Aorta (tissue), 5 donors: ENCODE measurements at places on chromosomes 16 and 17. TPM values are rescaled to one million over a fixed set of nuclear protein-coding genes. Genes with fewer than 3 reads are reported as not detected.

DNA sequence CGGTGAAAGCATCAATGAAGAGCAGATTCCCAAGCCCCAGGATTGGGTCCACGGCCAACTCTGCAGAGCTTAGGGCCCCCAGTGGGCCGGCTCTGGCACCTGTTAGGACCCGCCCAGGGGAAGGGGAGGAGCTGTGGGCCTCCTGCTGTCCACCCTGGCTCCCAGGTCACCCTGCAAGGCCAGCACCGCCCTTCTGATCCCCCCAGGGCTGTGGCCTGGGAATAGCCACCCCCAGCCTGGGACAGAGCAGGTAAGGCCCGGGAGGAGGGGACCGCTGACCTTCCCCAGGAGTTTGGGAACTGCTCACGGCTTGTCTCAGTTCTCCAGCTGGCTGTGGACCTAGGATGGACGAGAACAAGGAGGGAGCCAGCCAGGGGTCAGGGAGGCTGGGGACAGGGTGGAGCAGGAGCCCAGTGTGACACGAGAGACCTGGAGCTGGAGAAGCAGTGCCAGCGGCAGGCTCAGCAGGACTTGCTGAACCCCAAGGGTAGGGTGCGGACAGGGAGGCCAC, 39.3 kb upstream of the SLC38A10 start:
- DNase-seq = no peak

Gene SP6
- 0.78 TPM for total RNA-seq

Gene SMIM36
- not detected for total RNA-seq

DNA sequence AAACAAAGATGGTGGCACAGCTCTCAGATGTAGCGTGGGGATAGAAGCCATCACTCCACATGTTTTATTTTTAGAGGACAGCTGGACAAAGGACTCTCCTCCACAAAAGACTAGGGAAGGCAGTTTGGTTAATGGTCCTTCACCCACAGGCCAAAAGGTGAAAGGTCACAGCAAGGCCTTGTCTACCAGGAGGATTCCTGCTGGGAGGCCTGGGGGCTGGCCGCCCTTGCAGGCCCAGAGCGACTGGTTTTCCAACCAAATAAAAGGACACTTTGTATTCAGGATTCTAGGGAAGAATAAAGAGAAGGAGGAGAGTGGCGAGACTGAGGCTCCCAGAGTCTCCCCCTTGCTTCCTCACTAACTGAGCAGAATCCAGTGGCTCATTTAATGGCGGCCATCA, 94.3 kb downstream of the AXIN2 start:
- DNase-seq = no peak

Gene VAT1L
- 18.7 TPM for total RNA-seq

DNA sequence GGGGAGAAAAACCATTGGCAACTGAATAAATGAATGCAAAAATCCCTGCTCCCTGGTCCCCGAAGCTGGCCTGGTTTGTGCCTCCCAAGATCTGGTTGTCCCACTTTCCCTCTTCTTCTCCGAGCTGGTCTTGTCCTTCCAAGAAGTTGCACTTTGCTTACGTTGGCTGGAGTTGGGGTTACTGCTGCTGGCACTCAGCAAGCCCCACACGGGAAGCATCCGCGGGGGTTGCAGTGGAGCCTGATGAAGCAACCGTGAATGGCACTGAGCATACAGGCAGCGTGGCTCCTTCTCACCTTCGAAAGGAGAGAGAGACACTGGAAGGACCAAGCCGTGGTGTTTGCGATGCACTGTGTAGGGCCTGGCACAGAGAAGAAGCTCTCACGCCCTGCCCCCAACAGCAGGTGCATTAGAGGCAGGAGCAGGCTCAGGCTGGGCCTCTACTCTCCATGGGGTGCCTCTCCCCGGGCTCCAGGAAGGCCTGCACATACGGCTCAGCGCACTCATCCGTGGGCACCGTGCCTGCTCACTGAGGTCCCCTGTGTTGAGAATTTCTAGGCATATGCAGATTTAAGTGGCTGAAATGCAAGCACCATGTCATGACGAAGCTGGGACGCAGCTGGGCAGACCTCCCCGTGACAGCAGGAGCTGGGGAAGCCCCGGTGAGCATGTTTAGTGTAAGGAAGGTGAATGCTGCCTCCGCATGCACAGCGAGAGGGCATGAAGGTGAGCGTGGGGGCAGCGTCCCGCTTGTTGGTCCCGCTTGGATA, 12.1 kb downstream of the CA5A start:
- no peak for DNase-seq

Gene CMTR2
- 12.2 TPM for total RNA-seq

Gene SCARF1
- total RNA-seq = 31.6 TPM

DNA sequence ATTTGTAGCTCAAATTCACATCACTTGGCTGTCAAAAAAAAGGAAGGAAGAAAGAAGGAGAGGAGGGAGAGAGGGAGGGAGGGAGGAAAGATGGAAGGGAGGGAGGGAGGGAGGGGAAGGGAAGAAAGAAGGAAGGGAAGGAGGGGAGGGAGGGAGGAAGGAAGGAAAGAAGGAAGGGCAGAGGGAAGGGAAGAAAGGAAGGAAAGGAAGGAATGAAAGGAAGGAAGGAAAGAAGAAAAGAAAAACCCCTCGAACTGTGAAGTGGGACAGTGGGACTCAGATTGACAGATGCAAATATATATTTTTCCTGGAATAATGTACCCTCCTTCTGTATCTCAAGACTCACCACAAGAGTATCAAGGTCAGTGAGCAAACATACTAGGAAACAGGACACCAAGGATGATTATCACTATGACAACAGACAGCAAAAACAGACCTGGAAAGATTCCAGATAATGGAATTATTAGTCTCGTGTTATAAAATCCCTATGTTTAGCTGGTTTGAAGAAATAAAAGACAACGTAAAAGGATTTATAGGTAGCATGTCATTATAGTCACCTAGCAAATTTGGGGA, 24.2 kb upstream of the ABCA3 start:
- DNase-seq = no peak

Gene ADPRM
- total RNA-seq = 10.3 TPM

GRCh38 chr17:45052052-45052772, 780 bp upstream of the DCAKD start:
- peak; percentile 75 for DNase-seq

GRCh38 chr17:76697702-76698465, 12.9 kb downstream of the MXRA7 start:
- DNase-seq = peak; percentile 50

Gene MYCBPAP
- total RNA-seq = 1.3 TPM

Gene GAST
- total RNA-seq = not detected

Gene KCNJ2
- 5.1 TPM for total RNA-seq

GRCh38 chr17:51941272-51941671, 217.2 kb downstream of the CA10 start:
- DNase-seq = no peak

Gene NECAB2
- 0.75 TPM for total RNA-seq

GRCh38 chr17:1096215-1096614, 83.6 kb downstream of the ABR start:
- no peak for DNase-seq

DNA sequence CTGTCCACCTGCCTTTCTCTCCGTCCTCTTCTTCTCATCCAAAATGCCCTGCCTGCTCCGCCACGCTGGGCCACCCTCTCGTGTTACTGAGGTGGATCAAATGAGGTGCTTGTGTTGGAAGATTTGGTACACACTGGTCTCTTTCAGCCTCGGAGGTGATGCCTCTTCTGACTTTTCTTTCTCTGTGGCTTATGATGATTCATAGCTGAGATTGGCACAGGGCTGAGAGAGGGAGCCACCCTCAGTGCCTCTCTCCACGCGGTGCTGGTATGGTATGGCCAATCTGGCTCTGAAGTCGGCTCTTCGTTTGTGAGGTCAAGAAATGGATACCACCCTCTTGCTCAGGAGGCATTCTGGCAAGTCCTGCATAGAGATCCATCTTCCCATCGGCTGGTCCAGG, 82.4 kb downstream of the PLCG2 start:
- no peak for DNase-seq

GRCh38 chr16:13587181-13587580, 332.8 kb upstream of the ERCC4 start:
- no peak for DNase-seq

- no peak for DNase-seq
Observed at GRCh38 chr16:17294856-17295255, 175.9 kb downstream of the XYLT1 start.

DNA sequence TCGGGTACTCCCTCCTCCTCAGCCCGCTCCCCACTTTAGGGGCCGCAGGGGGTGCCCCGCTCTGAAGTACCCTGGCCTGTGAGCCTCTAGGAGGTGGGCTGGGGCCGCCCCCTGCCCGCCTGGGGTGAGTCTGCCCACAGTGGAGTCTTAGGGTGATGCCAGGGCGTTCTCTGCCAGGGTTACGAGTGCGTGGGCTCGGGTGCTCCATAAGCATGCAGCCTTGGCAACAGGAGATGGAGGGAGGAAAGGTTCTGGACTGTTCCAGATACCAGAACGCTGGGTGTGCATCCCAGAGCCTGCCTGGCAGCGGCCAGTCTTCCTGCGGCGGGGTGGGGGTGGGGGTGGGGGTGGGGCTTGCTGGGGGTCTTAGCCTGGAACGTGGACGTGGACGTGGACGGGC, 15.9 kb downstream of the CACNA1H start:
- DNase-seq = no peak

GRCh38 chr16:20939611-20940010, 39.0 kb downstream of the LYRM1 start:
- DNase-seq = no peak

Gene TM4SF5
- not detected for total RNA-seq

DNA sequence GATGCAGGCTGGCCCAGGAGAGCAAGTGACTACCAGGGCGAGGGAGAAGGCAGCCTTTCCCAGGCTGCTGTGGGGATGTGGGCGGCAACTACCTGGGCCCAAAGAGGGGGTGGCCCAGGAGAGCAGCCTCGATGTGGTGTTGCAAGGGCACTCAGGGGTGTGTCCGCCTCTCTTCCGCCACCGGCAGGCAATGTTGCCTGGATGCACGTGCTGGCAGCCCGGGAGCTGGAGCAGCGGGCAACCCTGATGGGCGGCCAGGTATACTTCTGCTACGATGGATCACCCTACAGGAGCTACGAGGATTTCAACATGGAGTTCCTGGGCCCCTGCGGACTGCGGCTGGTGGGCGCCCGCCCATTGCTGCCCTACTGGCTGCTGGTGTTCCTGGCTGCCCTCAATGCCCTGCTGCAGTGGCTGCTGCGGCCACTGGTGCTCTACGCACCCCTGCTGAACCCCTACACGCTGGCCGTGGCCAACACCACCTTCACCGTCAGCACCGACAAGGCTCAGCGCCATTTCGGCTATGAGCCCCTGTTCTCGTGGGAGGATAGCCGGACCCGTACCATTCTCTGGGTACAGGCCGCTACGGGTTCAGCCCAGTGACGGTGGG, 2.7 kb downstream of the HSD3B7 start:
- no peak for DNase-seq

Gene ST6GALNAC2
- total RNA-seq = 7.6 TPM

- DNase-seq = no peak
Observed at GRCh38 chr17:61484174-61484573, 32.0 kb downstream of the TBX4 start.

GRCh38 chr16:21301895-21302291, 23.8 kb upstream of the CRYM start:
- DNase-seq = no peak

Gene NME3
- total RNA-seq = 33.0 TPM

Gene PSKH1
- 29.6 TPM for total RNA-seq

DNA sequence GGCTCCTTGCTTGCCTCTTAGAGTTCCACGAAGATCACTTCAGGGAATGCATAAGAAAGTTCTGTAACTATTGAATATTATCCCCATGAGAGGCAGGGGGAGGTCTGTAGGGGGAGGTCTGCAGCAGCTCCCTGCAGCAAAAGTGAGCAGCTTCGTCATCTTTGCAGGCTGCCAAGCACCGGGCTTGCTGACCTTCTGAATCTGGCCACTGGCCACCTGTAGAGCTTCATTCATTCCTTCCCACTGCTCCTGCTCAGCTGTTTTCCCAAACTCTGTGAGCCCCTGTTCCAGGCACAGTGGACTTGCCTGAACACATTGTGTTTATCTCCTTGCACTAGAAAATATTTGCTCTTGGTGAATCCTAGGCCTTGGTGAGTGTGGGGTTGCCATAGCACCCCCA, 443.3 kb downstream of the HAPSTR1 start:
- no peak for DNase-seq

DNA sequence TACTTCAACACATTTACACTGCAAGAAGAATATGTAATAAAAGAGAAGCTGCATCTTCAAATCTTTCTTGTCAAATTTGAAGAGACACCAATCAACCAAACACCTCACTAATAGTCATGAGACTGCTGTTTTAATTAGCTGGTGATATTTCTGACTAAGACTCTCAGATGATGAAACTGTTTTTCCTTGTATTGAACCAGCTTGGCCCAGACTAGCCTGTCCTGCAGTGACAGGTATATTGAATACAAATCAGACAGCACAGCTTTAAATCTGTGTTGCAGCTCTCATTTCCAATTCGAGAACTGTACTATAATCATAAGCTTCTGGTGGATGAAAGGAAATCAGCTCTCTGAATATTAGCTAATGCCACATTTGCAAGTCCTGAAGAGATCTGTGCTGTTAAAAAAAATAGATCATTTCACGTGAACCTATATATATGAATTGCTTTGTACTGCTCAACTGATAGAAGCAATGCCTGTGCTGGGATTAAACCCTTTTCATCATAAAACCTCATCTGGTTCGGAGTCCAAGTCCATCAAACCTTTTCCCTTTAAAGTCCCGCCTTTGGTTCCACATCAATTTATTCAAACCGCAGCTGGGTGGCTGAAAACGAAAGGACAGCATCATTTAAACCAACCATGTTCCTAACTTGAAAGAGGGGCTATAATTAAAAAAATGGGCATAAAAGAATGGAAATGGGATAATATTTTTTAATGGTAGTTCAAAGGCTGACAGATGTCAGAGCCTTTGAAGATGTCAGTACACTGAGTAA, 306.2 kb downstream of the CEP112 start:
- DNase-seq = no peak

Gene OR4D1
- not detected for total RNA-seq

Gene HYDIN
- 4.8 TPM for total RNA-seq

GRCh38 chr16:11835891-11836649, 15.3 kb downstream of the RSL1D1 start:
- no peak for DNase-seq

GRCh38 chr17:36545465-36546417, 1.0 kb downstream of the GGNBP2 start:
- peak; percentile 99 for DNase-seq
